ENCODE measurements at places on chromosomes 5 and 9.

DNA sequence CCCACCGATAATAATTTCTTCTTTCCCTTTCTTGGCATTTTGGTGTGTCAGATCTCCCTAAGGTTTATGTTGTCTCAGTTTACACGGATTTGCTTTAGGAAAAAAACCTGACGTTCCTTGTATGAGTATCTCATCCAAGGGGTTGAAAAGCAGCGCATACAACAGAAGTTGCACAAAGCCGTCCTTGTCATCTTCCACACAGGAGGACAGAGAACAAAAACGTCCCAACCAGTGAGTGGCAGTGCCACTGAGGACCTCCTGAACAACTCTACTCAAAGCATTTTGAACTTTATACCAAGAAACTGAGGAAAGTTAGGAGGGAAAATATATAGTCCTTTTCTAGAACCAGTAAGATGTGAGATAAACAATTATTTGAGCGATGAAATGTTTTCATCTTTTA is 547.0 kb downstream of the PDE4D start:
- no peak for DNase-seq

DNA sequence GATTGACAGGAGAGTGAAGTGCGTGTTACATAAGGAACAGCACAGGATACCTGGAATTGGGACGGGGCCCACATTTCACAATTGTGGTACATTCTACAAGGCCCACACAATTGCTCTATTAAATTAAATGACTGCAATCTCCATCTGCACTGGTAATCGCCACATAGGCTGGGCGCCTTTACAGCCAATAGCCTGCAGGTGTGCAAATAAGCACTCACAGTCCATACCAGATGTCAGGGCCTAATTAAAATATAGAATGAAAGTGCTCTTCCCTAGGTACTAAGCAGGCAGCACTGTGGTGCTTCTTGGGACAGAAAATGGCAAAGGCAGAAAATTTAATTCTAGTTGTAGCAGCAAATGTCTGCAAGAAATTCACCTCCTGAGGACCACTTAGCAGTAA is 82.7 kb downstream of the ATP10B start:
- no peak for DNase-seq

DNA sequence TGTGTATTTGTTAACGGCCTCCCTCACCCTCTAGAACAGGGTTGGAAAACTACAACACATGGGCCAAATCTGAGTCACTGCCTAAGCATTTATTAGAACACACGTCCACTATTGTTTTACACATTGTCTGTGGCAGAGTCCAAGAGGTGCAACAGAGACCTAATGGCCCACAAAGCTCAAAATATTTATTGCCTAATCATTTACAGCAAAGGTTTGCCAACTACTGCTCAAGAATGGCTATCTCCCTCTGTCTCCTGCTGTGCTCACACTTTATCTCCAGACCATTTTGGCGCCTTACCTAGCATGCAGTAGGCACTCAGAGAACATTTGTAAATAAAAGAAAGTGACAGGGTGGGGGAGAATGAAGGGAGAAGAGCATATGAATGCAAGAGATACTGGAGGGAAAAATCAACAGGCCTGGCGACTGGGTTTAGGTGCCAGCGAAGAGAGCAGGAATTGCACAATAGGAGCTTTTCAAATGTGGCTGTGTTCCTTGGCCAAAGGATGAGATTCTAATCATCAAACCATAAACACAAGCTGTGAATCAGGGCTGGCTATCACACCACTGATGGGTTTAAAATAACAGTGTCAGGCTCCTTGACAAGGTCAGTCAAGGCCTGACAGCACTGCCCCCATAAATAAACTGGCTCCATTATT is 80.3 kb downstream of the EPB41L4A start:
- peak; percentile 3 for DNase-seq

GRCh38 chr9:121662359-121662758 is 10.9 kb downstream of the DAB2IP start:
- no peak for DNase-seq

DNA sequence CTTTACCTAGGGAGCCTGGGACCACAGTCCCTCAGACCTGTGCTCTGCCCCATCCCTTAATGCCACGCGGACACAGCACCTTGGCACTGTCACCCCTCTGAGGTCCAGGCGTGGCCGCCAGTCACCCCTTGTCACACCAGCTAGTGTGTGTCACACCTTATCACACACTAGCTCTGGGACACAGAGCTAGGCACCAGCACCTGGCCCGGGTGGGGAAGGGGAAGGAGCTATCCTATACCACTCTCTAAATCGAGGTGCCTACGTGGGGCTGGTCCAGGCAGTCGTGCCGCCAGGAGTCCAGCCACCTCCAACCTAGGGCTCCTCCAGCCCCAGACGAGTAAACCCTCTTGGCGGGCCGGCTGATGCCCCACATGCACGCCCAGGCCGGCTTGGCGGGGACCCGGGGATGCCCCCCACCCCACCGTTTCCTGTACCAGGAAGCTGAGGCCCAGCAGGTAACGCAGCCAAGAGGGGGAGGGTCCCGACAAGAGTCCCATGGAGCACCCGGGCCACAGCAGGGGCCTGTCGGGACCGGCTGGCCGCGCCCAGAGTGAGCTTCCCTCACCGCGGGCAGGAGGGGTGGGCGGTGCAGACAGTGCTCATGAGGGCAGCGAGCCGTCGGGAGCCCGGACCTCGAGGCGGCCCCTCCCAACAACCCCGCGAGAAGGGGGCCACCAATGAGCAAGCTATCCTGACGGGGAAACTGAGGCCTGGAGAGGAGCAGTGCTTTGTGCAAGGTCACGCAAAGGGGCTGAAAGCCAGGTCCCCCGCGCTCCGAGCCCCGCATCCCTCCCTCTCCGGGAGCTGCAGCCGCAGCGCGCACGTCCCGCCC is 550 bp downstream of the CORO2A start:
- no peak for DNase-seq

- no peak for DNase-seq
Measured at GRCh38 chr5:169731221-169731620, 94.1 kb downstream of the DOCK2 start.

DNA sequence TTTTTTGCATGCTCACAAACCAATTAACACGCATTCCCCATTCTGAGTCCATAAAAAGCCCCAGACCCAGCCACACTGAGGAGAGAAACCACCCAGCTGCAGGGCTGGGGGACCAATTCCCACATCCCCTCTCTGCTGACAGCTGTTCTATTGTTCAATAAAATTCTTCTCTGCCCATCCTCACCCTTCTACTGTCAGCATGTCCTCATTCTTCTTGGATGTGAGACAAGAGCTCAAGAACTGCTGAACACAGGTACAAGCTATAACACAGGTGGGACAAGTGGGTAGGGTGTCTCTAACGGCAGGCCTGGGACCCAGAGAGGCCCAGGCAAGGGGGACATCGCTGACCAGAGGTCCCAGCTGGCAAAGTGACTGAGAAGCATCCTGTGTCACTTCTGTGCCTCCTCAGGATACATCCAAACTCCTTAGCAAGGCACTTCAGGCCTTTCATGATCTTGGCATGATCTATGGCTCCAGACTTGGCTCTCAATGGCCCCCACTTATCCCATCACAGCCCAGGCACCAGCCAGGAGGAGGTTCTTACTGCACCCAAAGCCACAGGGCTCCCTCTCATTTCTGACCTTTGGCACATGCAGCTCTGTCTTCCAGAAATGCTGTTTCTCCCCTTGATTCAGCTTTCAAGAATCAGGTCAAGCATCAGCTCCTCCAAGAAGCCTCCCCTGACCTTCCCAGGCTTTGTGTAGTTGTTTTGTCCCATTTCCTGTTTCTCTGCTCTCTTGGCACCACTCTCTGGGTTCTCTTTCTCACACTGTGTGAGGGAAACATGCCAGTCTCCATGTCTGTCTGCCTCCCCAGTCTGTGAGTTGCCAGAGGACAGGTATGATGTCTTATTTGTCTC is 7.3 kb upstream of the ALDH1B1 start:
- no peak for DNase-seq

DNA sequence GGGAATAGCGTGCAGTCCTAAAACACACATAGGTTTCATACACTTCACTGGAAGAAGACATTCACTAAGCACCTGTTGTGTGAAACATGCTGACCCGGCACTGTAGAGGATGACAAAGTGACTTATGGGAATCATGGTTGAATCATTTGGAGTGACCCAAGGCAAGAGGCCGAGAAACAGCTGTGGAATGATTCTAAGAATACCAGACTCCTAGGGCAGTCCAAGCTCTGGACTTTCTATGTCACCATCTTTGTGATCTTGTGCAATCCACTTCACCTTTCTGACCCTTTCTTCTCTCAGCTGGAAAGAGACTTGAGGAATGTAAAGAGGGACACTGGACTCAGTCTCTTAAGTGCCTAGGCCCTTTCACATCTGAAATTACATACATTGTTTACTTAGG is 13.1 kb downstream of the MSANTD3 start:
- DNase-seq, result no peak

GRCh38 chr5:31939151-31939550 is 235.0 kb downstream of the GOLPH3 start:
- DNase-seq, result no peak

DNA sequence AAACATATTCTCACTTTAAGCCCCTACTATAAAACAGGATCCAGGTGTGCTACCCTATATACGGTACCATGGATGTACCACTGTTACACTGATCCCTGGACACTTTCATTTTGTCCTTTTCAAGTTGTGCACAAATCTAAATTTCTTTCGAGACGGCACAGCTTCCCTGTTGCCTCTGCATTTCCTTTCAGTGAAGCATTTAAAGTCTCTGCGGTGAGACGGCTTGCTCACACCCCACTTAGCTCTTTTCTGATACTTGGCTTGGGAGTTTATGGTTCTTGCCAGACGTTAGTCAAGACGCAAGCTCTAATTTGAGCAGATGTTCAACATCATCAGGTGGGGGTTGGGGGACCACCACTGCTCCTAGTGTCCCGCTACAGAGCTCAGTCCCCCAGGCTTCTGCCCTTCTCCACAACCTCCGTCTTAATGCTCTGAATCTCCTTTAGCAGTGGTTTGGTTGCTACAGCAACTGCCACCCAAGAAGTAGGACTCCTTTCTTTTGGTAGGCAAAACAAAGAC is 15.8 kb downstream of the F2RL2 start:
- DNase-seq, result no peak

- no peak for DNase-seq
Measured at GRCh38 chr5:176895831-176896230, 3.3 kb downstream of the HK3 start.

DNA sequence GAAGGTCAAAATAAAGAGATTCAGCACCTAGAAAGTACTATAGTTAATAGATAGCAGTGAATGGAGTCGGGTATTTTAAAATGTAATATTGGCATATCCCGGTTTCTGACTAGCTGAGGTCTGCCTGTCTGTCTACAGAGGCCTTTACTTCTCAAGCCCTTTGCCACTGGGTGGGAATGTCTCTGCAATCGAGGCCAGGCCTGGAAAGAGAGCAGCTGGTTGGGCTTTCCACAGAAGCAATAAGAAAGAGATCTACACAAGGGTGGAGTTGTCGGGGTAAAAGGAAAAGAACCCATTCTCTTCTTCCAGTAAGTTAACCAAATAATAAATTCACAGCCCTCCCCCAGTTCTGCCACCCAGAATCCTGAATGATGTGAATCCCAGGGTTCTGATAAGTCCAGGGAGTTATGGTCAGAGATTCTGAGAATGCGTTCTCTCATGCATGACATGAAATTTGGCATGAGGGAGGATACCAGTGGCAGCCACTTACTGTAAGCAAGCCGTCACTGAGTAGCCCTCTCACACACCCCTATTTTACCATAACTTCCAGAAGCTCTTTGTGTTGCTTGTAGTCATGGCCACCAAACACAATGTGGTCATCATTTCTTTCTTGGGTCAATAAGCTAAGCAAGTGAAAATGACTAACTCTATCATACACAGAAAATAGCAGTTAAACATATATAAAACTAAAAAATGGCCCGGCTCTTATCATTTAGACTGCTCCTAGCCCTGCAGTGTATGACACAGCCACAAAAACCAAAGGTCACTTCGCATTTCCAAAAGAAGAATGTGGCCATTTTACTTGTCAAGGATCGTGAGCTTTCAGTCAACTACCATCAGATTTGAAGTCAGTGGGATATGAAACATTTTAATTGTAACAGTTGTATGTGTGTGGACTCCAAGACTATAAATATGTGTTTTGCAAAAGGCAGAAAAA is 185.0 kb downstream of the GLIS3 start:
- DNase-seq, result no peak

- DNase-seq, result no peak
Measured at GRCh38 chr5:94159144-94159543, 417.7 kb upstream of the POU5F2 start.

GRCh38 chr5:79091064-79091463 is 20.5 kb upstream of the BHMT start:
- DNase-seq, result no peak

DNA sequence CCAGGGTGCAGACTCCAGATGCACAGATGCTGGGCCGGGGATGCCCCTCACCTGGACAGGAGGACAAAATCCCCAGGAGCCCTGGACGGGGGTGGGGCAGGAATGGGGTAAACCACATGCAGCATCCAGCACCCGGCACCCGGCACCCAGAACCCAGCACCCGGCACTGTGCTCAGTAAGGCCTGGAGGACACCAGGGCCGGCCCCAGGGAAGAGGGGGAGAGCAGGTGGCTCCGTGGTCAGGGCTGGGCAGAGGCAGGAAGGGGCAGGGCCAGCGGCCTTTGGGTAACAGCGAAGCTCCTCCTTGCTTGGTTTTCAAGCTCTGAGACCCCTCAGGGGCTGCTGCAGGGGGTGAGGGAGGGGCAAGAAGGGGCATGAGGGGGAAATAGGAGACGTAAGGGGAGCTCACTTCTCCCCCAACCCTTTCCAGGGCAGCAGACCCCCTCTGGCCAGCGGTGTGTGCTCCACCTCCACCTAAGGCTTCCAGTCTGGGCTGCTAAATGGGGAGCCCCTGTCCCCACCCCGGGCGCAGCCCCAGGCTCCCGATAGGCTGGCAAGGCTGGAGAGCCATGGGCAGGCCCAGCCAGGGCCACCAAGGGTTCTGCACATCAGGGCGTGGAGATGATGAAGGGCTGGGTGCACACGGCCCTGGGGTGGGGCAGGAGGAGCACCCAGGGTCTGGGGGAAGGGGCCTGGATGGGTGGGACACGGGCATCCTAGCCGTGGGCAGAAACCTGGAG is 17.8 kb upstream of the SLC6A19 start:
- DNase-seq, result no peak

DNA sequence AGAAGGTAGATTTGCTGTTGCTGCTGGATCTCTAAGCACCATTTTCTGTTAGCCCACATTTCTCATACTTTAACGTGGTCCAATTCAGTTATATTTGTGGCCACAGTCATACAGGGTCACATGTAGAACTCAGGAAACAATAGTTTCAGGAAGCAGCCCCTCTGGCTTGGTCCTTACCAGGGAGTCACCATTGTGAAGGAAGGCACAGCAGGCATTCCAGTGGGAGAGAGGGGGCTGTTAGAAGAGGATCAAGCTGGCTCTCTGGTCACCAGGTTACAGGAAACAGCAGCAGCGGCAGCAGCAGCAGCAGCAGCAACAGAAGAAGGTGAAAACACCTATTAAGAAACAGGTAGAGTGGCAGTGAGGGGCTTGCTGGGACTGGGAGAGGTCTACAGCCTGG is 14.5 kb downstream of the C9orf43 start:
- no peak for DNase-seq

- DNase-seq, result no peak
Measured at GRCh38 chr5:95285409-95285755, 488 bp upstream of the MCTP1 start.

All from GM04504 (cell line).